ENCODE measurements at places on chromosomes 2 and 18. TPM values are rescaled to one million over a fixed set of nuclear protein-coding genes. Genes with fewer than 3 reads are reported as not detected.

The IL1RN gene
- 3.0 TPM for total RNA-seq

The SERPINB4 gene
- not detected for total RNA-seq

The ADRA2B gene
- total RNA-seq = 4.1 TPM

The SCYGR4 gene
- total RNA-seq = not detected

The CXCR4 gene
- total RNA-seq = 7.8 TPM

The LONRF2 gene
- total RNA-seq = 15.7 TPM

The ASB18 gene
- total RNA-seq = not detected

The NTSR2 gene
- not detected for total RNA-seq

The EPB41L5 gene
- 16.1 TPM for total RNA-seq

The XIRP2 gene
- total RNA-seq = 22.3 TPM

The SLC4A3 gene
- 6.2 TPM for total RNA-seq

The EFEMP1 gene
- 476 TPM for total RNA-seq

The CNOT9 gene
- total RNA-seq = 29.3 TPM

The C2orf81 gene
- total RNA-seq = 2.3 TPM

The IL37 gene
- total RNA-seq = not detected

The ASNSD1 gene
- total RNA-seq = 36.2 TPM

The HOXD10 gene
- total RNA-seq = 10.1 TPM

The VIL1 gene
- not detected for total RNA-seq

The PKDCC gene
- total RNA-seq = 137 TPM

The KIF1A gene
- total RNA-seq = 0.37 TPM

The FSIP2 gene
- total RNA-seq = 1.3 TPM

The CDKL4 gene
- total RNA-seq = 0.46 TPM

The SCYGR1 gene
- total RNA-seq = not detected

The RAB27B gene
- total RNA-seq = 1.2 TPM

The PLCL1 gene
- total RNA-seq = 6.9 TPM

The MROH2A gene
- not detected for total RNA-seq

The NEMP2 gene
- 5.0 TPM for total RNA-seq

All from posterior vena cava (tissue), 2 donors.